ENCODE measurements at places on chromosomes 4 and X. TPM values are rescaled to one million over a fixed set of nuclear protein-coding genes. Genes with fewer than 3 reads are reported as not detected.

DNA sequence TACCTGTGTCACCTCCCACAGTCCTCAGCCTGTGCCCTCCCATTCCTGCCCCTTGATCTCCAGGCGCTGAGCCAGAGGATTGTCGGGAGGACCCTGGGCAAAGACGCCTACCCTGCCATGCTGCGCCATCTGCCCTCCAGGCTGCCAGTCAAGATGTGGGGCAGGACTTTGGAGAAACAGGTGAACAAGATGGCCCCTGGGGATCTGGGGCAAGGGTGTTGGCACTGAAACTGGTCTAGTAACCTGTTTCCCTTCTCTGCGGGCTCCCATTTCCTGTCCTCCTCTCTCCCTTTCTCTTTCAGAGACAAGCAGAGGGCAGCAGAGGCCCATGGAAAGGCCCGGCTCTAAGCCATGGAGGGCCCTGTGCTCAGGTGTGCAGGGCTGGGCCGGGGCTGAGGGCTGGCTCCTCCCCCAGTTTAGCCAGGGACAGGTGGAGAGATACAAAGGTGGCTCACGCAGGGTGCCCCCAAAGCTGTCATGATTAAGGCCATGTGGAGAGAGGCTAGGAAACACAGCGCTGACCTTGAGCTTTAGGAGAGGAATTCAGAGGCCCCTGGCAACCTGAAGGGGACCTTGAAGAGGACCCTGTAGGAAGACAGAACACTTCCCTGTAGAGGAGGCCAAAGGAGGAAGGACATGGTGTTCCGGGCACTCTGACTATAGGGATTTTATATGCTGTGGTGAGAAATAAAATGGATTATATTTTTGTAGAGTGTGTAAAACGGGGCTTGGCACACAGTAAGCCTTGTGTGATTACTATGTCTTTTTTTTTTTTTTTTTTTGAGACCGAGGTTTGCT lies at the start of gene GLOD5:
Gene GLOD5, plus strand, starts transcription at position 74 of the 798 bp plus-strand sequence. Its CDS starts 44 bp downstream, at position 118.
- no peaks in the 10 kb centered on the region for H3K36me3 ChIP-seq
- no peak within 1 kb of the TSS for H3K27ac ChIP-seq
- no peak for DNase-seq

GRCh38 chr4:137949746-137950145 lies 292.4 kb downstream of the SLC7A11 start:
- no peak overlapping the region for H3K27ac ChIP-seq
- no peaks in the 10 kb centered on the region for H3K27me3 ChIP-seq
- H3K36me3 ChIP-seq: no peaks in the 10 kb centered on the region

- H3K27me3 ChIP-seq: no peaks in the 10 kb centered on the region
- no peaks in the 10 kb centered on the region for H3K36me3 ChIP-seq
These were observed 6.8 kb upstream of the RRAGB start for GRCh38 chrX:55710701-55711100.

DNA sequence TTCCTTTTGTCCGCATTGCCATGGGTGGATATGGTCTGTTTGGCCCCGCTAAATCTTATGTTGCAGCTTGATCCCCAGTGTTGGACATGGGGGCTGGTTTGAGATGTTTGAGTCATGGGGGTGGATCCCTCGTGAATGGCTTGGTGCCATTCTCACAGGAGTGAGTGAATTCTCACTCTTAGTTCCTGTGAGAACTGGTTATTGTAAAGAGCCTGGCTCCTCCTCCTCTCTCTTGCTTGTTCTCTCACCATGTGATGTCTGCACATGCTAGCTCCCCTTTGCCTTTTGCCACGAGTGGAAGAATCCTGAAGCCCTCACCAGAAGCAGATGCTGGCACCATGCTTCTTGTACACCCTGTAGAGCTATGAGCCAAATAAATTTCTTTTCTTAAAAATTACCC lies 22.6 kb upstream of the STBD1 start:
- no peaks in the 10 kb centered on the region for H3K36me3 ChIP-seq
- no peak overlapping the region for H3K27ac ChIP-seq
- no peaks in the 10 kb centered on the region for H3K4me1 ChIP-seq
- H3K4me3 ChIP-seq: no peak overlapping the region
- DNase-seq: no peak

GRCh38 chr4:101970547-101971155 lies 180.1 kb downstream of the BANK1 start:
- H3K4me1 ChIP-seq: no peaks in the 10 kb centered on the region
- no peaks in the 10 kb centered on the region for H3K36me3 ChIP-seq
- no peaks in the 10 kb centered on the region for H3K27me3 ChIP-seq
- no peak overlapping the region for H3K4me3 ChIP-seq
- no peak overlapping the region for H3K27ac ChIP-seq
- no peak for DNase-seq

The SSX1 gene
- polyA plus RNA-seq: not detected
